Activated CD8-positive, alpha-beta memory T cell treated with anti-CD3 and anti-CD28 coated beads, Interleukin-2, amount 50 U/mL, for 4 hours (primary cell): ENCODE measurements at places on chromosomes 6 and 20.

GRCh38 chr6:153125032-153125431 is 6.0 kb downstream of the RGS17 start:
- no peak for DNase-seq

GRCh38 chr6:128757961-128758360 is 125.0 kb upstream of the LAMA2 start:
- DNase-seq: no peak

- DNase-seq: no peak
Measured at GRCh38 chr6:71220466-71220865, 68.1 kb upstream of the OGFRL1 start.

DNA sequence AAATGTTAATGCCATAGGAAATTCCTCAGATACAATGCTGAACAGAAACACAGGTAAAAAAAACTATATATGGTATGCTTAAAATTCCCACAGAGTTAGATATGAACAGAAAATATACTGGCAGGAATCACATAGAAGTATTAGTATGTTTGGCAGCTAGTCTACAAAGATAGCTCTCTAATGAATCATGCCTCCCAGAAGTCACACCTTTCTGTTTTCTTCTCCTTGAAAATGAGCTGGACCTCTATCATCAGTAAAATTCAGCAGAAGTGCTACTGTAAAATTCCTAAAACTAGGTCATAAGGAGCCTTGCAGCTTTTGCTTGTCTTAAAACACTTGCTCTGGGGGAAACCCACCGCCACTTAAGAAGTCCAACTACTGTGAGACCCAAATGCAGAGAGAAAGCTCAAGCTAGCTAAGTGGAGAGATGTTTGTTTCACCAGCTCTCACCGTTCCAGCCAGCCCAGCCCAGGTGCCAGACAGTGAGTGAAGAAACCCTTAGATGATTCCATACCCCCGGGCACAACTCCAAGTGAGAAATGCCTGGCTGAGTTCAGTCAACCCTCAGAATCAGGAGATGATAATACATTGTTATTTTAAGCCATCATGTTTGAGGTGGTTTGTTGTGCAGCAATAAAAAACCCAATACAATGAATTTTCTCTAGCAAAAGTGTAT is 43.0 kb downstream of the TSPYL4 start:
- DNase-seq: no peak

DNA sequence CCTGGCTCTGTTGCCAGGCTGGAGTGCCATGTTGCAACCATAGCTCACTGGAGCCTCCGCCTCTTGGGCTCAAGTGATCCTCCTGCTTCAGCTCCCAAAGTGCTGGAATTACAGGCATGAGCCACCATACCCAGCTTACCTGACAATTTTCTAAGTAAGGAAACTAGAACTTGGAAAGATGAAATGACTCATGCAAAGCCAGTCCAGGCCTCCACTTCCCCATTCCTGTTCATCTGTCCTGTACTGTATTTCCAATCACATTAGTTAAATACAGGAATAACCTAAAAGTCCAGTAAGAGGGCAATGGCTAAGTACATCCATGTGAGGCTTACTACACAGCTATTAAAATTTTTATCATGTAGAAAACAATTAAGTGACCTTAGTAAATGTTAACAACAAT is 8.3 kb upstream of the ADGB start:
- no peak for DNase-seq

DNA sequence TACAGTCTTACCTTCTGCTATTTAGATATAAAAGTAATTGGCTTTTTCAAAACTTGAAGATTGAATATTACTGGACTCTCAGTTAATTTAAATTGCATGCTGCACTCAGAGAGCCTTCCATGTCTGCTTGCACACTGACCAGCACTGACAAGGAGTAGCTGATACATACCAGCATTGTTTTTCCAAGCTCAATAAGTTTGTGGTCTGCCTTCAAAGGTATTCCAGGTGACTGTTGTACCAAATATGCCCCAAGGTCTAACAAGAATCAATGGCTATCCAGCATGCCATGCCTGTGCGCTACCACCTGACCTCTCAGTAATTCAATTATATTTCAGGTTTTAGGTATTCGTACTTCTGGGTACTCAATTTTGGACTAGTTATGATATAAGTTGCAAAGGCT is 30.0 kb downstream of the BEND6 start:
- no peak for DNase-seq

GRCh38 chr20:18904624-18905023 is 91.0 kb downstream of the SCP2D1 start:
- no peak for DNase-seq

GRCh38 chr6:11682561-11682975 is 96.0 kb downstream of the ADTRP start:
- DNase-seq: no peak

DNA sequence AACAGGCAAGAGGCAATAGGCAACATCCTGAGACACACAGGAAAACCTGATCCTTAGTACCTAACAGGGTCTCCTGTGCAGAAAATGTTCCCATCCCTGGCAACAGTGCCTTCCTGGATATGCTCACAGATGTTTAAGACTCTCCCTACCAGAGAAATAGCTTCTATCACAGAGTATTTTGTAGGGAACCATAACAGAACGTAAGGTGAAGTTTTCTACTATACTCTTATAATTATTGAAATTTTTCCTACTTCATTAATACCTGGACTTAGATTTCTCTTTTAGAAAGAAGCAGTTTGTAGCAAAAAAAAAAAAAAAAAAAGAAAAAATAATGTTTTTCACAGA is 33.5 kb upstream of the LGSN start:
- DNase-seq: no peak

- DNase-seq: no peak
Measured at GRCh38 chr6:52661551-52661950, 9.4 kb upstream of the TMEM14A start.

DNA sequence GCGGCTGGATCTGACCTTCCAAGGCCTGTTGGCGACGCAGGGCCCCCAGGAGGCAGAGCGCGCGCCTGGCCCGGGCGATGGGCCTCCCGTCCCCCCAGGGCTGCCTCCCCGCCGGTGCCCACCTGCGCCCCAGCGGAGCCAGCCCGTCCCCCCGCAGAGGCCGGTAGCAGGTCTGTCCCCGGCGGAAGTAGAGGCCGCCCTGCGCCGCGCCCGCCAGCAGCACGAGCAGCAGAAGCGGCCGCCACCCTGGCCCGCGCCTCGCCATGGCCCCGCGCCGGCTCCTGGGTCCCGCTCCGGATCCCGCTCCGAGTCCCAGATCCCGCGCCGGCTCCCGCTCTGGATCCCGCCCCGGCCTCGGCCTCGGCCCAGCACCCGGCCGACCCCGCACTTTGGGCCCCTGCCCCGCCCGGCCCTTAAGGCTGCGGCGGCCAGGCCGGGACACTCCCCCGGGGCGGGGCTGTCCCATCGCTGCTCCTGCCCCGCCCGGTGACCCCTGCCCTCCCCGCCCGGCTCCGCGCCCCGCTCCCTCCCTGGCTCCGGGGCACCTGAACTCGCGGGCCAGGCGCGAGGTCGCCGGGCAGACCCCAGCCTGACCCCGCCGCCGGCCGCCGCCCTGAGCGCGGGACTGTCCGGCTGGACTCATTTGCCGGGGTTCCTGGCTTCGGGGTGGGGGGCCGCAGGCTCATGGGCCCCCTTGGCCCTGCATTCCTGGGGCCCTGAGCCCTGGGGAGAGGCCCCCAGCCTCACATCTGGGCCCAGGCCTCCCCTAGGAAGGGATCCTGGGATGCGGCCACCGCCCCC is at the start of gene CTSZ:
Gene CTSZ (minus strand): TSS at position 391 of the 801 bp plus-strand sequence. CDS start 126 bp downstream, at position 265.
- DNase-seq: peak; percentile 38
